ENCODE measurements at places on chromosomes 4 and X.

DNA sequence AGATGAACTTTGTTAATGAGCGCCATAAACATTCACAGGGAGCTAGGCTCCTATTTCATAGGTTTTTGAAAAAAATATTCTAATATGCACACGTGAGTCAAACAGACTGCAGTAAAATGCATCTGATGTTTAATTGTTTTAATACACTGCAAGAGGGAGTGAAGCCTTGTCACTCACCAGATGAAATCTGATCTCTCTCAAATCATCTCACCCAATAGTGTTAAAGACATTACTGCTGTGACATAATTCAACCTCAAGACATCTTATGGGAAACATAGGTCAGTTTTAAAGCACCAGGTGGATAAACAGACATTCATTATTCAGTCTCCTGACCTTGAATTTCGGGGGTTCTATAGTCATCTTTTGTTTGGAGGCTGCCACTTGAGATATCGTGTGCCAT lies 148.3 kb downstream of the MAML3 start:
- DNase-seq, result no peak

- no peak for DNase-seq
Measured at GRCh38 chrX:81229229-81229628, 27.3 kb downstream of the SH3BGRL start.

DNA sequence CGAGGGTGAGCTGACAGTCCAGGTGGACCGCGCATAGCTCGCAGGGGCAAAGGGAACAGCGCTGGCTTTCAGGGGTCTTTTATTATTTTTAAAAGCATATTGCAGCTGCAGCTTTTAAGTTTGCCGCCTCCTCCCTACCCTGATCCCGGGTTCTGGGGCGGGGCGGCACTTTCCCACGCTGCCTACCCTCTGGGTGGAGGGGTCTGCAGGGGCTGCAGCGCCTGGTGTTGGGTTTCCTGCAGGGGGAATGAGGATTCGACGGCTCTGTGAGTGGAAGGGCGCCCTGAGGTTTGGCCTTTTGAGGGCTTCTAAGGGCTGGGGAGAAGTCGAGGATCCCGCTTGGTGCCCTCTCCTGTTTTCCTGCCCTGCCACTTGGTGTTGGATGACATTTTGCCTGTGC lies 80.7 kb upstream of the SCML1 start:
- DNase-seq, result no peak

GRCh38 chr4:24896977-24897376 lies 15.9 kb downstream of the CCDC149 start:
- no peak for DNase-seq

DNA sequence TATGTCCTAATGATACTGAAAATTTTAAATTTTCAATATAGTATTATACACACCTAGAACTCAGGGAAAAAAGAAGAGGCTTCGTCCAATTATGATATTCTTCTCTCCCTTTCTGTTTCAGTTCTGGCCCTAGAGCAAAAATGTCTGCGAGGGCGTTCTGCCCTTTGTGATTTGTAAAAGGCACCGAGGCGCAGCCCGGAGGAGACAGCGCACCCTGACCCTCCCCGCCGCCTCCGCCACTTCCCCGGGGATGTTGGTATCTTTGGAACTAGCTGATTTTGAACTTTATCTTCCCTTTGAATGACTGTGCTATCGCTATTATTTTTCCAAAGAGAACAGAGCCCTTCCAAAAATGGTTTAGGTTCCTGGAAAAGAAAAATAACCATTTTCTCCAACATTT lies 173.2 kb upstream of the FAM9B start:
- DNase-seq, result no peak

GRCh38 chrX:3425031-3425430 lies 78.6 kb upstream of the MXRA5 start:
- no peak for DNase-seq

GRCh38 chr4:188403272-188403671 lies 264.0 kb downstream of the TRIML1 start:
- peak; percentile 19 for DNase-seq

DNA sequence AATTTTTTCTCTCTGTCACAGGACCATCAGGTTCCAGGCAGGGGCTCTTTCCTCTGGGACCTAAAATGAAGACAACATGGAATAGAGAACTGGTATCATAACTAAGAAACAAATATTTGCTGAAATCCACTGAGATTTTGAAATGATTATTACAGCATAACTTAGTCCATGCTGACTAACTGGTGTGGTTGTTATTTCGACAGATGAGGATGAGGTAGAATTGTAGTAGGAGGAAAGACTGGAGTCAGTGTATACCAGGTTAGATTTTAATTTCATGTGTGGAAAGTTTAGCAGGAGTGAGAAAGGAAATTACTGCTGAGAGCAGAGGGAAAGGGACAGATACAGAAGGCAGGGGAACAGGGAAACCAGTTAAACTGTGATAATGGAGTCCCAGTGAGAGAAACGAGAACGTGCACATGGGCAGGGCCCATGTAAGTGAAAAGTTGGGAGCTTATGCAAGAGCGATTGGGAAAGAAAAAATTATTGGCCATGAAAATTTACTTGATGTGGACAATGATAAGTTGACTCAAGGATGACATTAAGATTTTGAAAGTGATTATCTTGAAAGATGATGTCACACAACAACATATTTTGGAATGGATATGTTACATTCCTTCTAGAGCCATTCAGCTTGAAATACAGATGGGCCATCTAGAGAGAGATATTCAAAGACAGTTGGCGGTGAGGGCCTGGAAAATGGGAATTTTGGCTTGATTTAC lies 98.7 kb upstream of the DDIT4L start:
- DNase-seq, result no peak
